ENCODE measurements at places on chromosomes 3 and 15.

DNA sequence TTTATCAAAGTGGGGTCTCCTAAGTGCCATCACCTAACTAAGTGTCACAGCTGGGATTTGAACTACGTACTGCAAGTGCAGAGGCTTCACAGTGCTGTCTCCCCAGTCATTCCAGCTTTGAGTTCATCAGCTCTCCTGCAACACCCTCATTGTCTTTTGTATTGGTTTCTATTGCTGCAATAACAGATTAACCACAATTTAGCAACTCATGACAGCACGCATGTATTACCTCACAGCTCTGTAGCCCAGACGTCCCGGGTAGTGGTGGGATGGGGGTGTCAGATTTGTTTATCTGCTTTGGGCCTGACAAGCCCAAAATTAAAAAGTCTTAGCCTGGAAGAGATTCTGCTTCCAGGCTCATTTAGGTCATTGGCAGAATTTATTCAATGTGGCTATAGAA lies 220.5 kb upstream of the LRRN1 start:
- no peak for DNase-seq

GRCh38 chr3:13561376-13561775 lies 12.5 kb downstream of the FBLN2 start:
- DNase-seq = no peak

- no peak for DNase-seq
These were observed 65.3 kb upstream of the SLCO2A1 start for GRCh38 chr3:134095005-134095404.

GRCh38 chr3:63993653-63994079 lies 29.6 kb downstream of the PSMD6 start:
- peak; percentile 72 for DNase-seq

DNA sequence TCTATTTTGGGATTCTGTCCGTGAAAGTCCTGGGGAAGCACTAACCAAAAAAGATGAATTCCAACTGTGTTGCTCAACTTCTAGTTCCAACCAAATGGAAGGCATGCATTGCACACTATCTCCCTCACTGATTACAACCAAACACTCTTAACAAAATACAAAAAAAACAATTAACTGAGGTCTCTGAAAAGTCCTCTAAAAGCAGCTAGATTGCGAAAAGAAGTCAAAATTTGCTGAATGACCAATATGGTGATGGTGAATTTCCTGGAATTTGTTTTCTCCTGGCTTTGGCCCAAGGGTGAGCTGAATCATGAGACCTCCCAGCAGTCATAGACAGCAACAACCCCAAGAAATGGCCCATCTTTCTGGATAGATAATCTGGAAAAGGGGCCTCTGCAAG lies 28.3 kb downstream of the CYP19A1 start:
- no peak for DNase-seq

- no peak for DNase-seq
These were observed 17.6 kb upstream of the PLA2G4D start for GRCh38 chr15:42111924-42112323.

DNA sequence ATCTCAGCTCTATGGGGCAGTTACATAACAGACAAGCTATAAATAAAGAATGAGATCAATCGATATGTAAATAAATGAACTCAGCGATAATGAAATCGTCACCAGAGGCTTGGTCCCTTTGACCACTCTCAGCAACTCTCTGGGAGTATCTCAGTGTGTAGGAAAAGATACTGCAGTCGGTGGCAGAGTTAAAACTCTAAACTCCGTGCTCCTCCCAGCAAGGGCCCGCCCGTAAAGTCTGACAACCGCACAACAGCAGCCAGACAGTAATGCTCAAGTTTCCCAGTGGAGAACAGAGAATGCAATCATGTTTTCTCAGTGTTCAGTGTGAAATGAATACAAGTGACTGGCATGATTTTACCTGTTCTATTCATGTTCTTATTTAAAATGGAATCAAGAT lies 28.3 kb upstream of the IGF1R start:
- no peak for DNase-seq

DNA sequence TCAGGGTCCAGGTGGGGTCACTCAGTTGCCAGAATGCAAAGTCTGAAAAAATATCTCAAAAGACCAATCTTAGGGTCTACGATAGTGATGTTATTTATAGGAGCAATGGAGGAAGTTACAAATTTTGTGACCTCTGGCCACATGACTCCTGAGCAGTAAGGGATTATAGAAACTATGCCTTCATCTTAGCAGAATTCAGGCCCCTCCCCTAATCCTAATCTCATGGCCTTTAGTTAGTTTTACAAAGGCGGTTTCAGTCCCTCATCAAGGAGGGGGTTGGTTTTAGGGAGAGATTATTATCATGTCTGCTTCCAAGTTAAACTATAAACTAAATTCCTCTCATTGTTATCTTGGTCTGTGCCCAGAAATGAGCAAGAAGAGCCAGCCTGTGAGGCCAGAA lies 5.9 kb upstream of the DCP1A start:
- DNase-seq = no peak

GRCh38 chr15:73902121-73903020 lies 23.9 kb upstream of the LOXL1 start:
- no peak for DNase-seq
